ENCODE measurements at places on chromosomes 3 and 15.

DNA sequence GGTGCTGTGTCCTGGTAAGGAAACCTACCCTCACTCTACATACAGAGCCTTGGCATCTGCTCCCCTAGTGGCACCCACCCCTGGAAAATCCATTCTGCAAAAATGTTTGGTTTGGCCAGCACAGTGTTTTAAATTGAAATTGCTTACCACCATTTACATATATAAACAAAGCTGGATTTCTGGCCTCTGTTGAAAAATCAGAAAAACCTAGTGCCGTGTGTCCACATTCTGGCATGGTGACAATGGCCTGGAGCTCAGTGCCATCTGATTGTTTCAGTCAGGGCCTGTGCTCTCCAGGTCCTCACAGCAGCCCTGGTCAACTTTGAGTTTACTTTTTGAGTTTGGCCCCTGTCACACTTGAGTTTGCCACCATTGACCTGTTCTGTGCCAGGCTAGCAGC lies 2.9 kb upstream of the IL17RC start:
- DNase-seq = no peak

DNA sequence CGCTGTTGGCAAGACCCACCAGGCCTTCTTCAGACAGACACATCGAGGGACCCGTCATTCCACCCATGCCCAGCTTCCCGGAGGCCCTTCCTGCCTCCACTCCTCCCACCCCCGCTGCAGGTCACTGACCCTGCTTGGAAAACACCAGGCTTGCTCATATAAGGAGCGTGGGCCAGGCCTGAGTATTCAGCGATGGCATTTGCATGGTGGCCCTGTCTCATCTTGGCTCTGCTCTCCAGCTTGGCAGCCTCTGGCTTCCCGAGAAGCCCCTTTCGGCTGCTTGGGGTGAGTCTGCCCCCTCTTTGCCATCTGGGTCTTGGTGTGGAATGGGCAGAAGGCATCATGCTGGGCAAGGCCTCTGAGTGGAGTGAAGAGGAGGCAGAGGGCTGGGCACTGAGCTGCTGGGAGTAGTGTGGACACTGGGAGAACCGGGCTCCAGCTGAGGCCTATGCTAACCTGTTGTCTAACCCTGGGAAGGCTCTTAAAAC lies at the start of gene ITIH3:
ITIH3 (plus strand) TSS at position 185 of the 488 bp plus-strand sequence; CDS start at position 193, 8 bp downstream.
- DNase-seq = no peak

GRCh38 chr3:57998366-57999283 lies 9.6 kb upstream of the FLNB start:
- DNase-seq = peak; percentile 68

GRCh38 chr3:106720510-106720909 lies 656.7 kb upstream of the CCDC54 start:
- DNase-seq = no peak

- no peak for DNase-seq
These were observed 137.9 kb downstream of the XXYLT1 start for GRCh38 chr3:195133013-195133412.

- DNase-seq = peak; percentile 9
These were observed 181.3 kb upstream of the CTDSPL start for GRCh38 chr3:37680401-37680800.

- peak; percentile 89 for DNase-seq
These were observed at the start of gene PLOD2 for GRCh38 chr3:146160964-146161662. PLOD2 (minus strand) TSS chr3:146161184; CDS start chr3:146160989, 195 bp downstream.

- DNase-seq = no peak
These were observed 926.6 kb downstream of the EPHA3 start for GRCh38 chr3:90034038-90034437.

- no peak for DNase-seq
These were observed 44.6 kb downstream of the ANKRD28 start for GRCh38 chr3:15753056-15753710.

GRCh38 chr15:71463156-71463665 lies 347.1 kb upstream of the NR2E3 start:
- no peak for DNase-seq

- DNase-seq = no peak
These were observed 56.4 kb downstream of the LSAMP start for GRCh38 chr3:116388867-116389385.

DNA sequence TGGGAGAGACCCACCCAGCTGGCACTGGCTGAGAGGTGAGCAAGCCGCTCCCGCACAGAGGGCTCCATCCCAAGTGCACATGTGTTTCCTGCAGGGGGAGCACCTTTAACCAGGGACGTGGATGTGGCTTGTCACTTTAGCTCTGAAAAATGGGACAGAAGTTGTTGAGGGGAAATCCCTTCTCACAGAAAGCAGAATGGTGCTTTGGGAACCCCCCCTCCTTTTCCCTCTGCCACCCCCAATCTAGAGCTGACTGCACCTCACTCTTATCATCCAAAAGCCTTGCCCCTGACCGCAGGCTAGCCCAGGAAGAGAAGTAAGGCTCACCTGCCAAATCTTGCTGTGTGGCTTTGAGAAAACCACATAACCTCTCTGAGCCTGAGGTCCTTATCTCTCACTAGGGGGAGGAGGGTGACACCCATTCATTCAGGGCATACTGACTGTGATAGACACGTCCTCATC lies 77.9 kb downstream of the RPN1 start:
- no peak for DNase-seq

GRCh38 chr15:57343498-57343897 lies 32.8 kb upstream of the CGNL1 start:
- no peak for DNase-seq

- DNase-seq = no peak
These were observed 119.3 kb downstream of the RFX7 start for GRCh38 chr15:56124391-56124790.

- no peak for DNase-seq
These were observed 138.8 kb downstream of the THRB start for GRCh38 chr3:24355806-24356205.

DNA sequence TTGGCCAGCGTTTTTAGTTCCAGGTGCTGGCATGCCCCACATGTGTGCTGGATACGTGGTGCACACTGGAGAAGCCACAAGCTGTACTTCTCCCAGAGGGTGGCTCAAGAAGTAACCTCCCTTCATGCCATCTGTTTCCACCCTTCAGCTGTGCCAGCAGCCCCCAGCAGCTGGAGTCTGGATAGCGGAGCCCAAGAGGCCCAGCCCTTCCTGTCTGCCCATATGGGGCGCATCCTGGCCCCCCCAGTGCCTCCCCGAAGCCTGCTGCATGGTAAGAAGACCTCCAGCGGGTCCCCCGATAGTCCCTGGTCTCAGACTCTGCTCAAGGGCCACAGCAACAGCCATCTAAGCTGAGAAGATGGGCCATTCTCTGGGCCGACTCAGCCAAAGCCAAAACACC lies 5.8 kb upstream of the MANF start:
- no peak for DNase-seq

- DNase-seq = peak; percentile 14
These were observed 205.5 kb downstream of the STAG1 start for GRCh38 chr3:136546720-136547119.

GRCh38 chr3:56060521-56061278 lies 407.6 kb downstream of the ERC2 start:
- no peak for DNase-seq

DNA sequence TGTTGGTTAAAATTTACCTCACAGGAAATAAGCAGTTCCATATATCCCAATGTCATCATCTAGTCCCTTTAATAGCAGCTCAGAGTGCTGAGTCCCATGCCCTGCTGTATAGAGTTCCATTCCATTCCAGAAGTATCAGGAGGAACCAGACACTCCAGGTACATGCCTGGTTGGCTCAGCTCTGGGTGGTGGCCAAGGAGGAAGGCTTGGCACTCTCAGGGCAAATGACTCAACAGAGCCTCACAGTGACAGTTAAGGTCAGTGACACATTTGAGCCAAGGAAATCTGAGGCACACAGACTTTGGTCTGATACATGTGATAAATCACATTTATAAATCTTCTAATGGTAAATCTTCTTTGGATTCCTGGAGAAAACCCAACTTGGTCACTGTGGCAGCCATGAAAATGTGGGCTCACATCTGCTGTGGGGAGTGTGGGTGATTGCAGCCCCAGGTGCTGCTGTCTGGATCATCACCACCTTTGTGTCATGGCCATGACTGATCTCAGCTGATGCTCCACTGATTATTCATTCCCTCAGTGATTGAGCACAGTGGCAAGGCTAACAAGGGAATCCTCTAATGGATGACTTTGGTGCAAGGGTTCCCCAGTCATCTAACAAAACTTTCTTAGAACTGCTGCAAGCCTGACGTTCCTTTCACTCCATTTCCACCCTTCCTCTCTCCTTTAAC lies 9.3 kb downstream of the HHLA2 start:
- no peak for DNase-seq

DNA sequence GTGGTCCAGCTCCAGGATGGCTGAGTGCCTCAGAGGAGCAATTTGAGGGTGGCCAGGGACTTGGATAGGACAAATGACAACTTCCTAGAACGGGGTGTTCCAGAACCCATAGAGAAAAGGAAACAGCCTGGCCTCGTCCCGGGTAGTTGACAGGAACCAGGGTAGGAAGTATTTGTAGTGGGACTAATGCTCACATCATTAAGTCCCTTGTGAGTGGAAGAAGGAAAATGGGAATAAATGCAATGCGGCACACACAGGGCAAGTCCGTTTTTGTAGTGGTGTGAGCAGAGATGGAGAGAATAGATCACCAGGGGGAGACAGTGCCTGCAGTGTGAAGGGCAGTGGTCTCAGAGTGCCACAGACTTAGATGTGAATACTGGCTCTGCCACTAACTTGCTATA lies 19.6 kb downstream of the TIMP4 start:
- DNase-seq = peak; percentile 79

DNA sequence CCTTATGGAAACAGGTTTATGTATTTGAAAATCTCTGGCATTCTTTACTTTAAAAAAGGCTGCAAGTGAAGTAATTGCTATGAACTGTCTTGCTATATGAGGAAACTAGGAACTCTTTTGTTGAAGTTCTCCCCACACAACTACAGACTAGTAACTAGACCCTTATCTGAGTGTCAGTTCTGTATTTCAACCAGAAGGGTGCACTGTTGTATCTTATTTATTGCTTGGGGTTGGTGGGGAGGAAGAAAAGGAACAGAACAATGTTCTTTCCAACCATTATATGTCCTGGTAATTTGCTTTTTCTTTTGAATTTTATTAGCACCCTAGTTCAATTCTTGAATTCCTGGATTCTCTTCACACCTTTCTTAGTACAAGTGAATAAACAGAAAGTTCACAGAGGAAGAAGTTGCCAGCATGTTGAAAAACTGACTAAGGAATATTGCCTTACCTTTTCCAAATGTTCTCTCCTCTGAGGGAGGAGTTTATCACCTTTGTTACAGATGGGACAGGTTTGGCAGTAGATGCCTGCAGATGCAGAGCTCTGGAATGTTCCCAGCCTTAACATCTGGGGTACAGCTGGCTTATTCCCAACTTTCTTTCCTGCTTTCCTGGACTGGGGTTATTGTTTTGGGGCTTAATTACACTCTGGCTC lies 162.4 kb upstream of the CFAP20DC start:
- peak; percentile 78 for DNase-seq

- no peak for DNase-seq
These were observed 62.6 kb upstream of the RAB6B start for GRCh38 chr3:133958071-133958805.

- no peak for DNase-seq
These were observed 39.6 kb downstream of the C3orf38 start for GRCh38 chr3:88189361-88189810.

DNA sequence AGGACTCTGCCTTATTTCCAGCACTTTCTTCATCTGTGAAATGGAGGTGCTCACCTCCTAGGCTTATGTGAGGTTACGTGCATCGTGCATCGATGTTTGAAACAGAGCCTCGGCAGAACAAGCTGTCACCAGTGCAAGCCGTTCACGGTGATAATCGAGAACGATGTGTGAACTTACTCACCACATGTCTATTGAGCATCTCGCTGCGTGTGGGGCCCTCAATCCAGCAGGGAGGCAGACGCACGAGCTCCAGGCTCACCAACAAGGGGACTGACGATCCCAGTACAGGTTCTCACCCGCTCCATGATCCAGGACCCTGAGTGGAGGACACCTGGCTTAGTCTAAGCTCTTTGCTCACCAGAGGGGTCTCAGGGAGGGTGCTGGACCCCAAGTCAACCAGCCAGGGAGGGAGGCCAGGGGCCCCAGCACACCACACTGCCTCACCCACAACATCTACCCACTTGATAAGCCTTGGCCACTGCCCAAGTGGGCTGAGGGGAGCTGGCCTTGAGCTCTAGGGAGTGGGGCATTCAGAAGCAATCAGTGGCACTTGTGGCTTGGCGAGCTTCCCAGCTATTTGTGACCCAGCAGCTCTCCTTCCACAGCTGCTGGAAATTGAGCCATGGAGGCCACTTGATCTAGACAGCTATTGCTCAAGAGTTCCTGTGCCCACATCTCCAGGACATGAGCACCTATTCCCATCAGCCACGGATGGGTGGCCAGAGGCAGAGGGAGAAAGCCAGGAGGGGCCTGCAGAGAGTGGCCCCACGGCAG lies 34.4 kb upstream of the SLC6A1 start:
- DNase-seq = no peak

DNA sequence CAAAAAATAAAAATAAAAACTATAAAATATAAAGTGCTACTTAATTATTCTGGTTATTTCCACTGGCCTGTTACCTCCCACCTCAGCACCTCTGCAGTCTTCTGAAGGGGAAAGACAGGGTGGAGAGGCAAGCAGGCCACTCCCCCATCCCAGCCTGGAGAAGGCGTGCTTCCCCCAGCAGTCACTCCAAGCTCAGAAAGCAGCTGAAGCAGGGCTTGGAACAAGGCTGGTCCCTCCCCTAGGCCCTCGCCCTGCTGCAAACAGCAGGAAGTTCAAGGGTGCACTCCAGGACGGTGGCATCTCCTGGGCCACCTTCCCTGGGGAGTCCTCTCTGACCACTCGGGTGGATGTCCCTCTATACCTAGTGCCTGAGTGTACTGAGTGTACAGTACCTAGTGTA lies 21.4 kb downstream of the CACNA2D2 start:
- no peak for DNase-seq

DNA sequence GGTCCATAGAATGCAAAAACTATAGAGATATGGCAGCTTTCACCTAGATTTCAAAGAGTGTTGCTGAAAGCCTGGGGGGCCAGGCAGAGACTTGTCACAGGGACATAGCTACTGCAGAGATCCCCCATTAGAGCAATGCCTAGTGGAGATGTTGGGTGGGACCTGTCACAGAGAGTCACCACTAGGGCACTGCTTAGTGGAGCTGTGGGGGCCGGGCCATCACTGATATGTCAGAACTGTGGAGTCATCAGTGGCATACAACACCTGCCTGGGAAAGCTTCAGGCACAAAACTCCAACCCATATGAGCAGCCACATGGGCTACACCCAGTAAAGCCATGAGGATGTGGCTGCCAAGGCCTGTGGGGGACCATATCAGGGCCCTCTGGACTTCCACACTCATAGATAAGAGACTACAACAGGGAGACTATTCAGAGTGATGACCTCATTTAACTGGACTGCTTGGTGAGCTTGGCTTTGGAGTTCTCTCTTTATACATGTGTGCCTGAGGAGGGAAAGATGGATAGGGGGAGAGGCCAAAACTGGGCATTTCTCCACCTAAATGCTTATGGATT lies 176.3 kb downstream of the ZNF621 start:
- DNase-seq = no peak

Data from fibroblast of the aortic adventitia (primary cell).